ENCODE measurements at places on chromosomes 4 and X.
A peak's percentile ranks its signal among the peaks of the same experiment; 100 is the strongest.

DNA sequence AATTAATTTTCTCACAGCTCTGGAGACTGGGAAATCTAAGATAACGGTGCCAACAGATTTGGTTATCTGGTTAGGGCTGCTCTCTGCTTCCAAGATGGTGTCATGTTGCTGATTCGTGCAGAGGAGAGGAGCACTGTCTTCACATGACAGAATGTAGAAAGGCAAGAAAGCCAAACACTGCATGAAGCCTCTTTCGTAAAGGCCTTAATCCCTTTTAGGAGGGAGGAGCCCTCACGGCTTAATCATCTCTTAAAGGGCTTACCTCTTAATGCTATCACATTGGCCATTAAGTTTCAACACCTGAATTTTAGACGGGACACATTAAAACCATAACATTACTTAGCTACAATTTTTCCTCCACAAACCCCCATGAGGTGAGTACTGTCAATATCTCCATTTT, 174.1 kb downstream of the COX18 start:
- no peak for DNase-seq

GRCh38 chrX:50188859-50189600, 11.8 kb downstream of the AKAP4 start:
- no peak for DNase-seq

DNA sequence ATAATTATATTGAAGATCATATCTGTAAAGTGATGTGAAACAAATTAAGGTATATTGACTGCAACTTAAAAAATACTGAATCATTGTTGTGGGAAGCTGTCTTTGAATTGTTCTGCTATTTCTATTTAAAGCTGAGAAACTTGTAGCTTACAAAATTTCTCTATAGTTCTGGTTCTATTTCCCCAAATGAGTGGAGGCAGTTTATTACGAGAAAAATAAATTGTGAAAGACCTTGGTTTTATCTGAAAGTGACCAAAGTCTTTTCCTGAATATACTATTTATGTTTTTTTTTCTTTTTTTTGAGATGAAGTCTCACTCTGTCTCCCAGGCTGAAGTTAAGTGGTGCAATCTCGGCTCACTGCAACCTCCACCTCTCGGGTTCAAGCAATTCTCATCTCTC, 165.4 kb downstream of the SH3BGRL start:
- no peak for DNase-seq

DNA sequence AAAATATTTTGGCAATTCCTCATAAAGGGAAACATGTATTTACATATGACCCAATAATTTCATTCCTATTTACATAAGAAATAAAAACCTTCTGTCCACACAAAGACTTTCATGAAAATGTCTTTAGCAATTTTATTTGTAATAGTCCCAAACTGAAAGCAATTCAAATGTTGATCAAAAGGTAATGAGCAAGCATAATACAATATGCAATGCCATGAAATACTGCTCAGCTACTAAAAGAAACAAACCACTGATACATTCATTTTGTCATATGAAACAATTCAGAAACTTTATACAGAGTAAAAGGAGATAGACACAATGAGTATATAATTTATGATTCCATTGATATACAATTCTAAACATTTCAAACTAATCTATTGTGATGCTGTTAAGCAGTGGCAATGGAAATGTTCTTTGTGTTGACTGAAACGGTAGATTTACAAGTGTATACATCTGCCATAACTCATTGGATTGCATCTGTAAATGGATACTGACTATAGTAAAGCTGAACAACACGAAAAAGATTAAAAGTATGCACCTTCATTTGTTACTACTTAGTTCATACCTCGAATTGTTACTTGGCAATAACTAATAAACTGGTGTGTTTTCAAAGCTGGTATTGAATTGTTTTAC, 335.6 kb downstream of the GASK1B start:
- no peak for DNase-seq

GRCh38 chr4:81355136-81355535, 116.6 kb downstream of the RASGEF1B start:
- no peak for DNase-seq

GRCh38 chr4:155371432-155372043, 5.2 kb downstream of the MAP9 start:
- DNase-seq: peak; percentile 3

DNA sequence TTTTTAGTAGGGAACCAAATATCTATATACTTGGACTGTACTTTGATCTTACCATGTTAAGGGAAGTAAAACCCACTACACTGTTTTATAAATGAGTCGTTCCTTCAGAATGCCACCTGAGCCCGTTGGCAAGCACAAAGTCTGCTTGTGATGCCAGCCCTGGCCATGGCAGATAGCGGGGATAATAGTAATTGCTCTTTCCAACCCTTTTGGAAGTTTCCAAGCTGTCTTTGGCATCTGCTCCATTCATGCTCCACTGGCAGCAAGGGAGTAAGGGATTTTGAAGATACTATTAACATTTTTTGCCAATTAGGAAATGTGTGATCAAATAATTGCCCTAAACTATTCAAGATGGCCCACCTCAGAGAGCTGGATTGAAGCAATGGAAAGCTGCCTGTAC, 689.2 kb upstream of the SLIT2 start:
- DNase-seq: no peak

DNA sequence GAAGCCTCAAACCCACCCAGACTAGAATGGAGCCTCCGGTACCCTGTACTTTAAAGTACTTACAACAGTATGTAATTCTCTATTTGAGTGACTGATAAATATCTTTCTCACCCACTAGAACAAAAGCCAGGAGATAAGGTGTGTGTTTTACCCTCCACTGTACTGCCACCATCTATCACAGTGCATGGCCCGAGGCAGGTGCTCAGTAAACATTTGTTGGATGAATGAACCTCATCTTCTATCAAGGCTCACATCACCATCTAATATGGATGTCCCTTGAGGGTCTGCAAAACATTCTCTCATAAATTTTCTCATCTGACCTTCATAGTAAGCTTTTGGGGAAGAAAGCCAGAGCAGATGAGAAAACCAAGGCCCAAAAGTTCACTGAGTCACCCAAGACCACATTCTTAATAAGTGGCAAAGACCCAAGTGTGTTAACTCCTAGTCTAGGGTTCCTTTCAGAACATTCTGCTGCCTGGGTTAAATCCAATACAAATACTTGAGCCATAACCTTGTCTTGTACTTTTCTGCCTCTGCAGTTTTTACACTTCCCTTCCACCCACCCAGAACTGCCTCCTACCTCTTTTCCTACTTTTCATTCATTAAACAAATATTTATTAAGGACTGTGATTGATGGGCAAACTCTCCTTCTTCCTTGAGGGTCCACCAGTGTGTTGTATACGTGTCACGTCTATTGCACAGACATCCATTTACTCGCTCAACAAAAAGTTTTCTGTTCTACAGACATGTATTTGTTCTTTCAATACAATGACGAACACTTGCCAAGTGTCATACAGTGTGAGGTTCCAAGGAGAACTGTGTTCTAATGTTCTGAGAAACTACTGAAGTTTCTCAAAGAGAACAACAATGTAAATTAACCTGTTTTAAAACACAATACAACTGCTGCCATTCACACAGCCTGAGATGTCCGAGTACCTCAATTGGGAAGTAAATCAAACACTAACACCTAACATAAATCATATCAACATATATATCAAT, 35.7 kb downstream of the APBB2 start:
- DNase-seq: no peak

DNA sequence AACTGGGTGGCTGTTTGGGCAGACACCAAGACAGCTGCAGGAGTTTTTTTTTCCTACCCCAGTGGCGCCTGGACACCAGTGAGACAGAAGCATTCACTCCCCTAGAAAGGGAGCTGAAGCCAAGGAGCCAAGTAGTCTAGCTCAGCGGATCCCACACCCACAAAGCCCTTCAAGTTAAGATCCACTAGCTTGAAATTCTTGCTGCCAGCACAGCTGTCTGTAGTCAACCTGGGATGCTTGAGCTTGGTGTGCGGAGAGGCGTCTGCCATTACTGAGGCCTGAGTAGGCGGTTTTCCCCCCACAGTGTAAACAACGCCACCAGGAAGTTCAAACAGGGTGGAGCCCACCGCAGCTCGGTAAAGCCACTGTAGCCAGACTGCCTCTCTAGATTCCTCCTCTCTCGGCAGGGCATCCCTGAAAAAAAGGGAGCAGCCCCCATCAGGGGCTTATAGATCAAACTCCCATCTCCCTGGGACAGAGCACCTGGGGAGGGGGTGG, 171.4 kb downstream of the ARHGEF9 start:
- no peak for DNase-seq

GRCh38 chrX:106698693-106699092, 27.8 kb upstream of the RNF128 start:
- DNase-seq: no peak

GRCh38 chr4:189769131-189769530, 171.5 kb upstream of the FRG1 start:
- DNase-seq: no peak

- DNase-seq: no peak
These were observed 256.2 kb downstream of the BCOR start for GRCh38 chrX:39841604-39842003.

DNA sequence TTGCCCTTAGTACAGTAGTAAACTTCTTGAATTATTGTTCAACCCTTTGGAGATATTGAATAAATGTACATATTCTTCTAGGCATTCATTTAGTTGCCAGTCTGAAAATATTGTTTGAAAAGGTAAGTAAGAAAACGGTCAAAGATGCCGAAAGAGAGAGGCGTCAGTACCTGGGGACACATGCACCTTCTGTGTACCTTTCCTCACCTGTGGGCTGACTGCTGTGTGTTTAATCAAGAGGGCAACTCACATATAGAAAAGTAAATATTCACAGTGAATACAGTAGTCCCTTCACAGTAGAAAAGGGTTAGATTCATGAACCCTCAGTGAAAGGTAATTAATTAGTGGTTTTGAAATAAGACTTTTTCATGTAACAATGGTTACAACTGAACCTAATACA, 6.9 kb downstream of the ANXA10 start:
- no peak for DNase-seq

DNA sequence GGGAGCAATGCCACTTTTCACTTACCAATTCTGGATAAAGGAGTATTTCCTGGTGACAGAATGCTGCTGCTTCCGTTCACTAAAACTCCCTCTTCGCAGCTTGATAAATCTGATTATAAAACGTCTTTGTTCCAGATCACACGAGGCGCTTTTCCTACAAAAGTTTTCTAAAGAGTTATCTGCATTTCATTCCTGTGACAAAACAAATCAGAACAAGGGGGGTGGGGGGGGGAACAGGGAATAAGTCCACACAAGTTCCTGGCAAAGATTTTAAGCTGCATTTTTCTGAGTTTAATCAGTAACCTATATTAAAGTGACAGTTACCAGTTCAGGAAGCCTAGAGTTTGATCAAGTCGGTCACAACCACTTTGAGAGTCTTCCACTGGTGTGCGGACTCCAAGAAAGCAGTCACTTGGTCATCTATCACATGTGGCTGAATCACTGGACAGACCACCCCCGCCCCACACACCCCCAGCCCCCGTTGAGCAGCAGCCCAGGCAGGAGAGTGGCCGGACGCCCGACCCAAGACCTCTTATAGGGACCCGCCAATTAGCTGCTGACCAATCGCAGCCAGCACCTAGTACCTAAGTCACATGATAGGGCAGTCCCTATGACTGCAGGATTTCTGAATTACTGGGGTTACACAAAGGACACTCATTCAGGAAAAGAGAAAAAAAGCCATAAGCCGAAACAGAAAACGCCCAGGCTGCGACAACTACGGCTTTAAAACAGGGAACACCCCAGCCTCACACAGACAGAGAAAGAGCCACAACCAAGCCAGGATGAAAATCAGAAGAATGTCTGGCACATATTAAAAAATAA, 569.3 kb upstream of the DIPK2B start:
- DNase-seq: peak; percentile 46

DNA sequence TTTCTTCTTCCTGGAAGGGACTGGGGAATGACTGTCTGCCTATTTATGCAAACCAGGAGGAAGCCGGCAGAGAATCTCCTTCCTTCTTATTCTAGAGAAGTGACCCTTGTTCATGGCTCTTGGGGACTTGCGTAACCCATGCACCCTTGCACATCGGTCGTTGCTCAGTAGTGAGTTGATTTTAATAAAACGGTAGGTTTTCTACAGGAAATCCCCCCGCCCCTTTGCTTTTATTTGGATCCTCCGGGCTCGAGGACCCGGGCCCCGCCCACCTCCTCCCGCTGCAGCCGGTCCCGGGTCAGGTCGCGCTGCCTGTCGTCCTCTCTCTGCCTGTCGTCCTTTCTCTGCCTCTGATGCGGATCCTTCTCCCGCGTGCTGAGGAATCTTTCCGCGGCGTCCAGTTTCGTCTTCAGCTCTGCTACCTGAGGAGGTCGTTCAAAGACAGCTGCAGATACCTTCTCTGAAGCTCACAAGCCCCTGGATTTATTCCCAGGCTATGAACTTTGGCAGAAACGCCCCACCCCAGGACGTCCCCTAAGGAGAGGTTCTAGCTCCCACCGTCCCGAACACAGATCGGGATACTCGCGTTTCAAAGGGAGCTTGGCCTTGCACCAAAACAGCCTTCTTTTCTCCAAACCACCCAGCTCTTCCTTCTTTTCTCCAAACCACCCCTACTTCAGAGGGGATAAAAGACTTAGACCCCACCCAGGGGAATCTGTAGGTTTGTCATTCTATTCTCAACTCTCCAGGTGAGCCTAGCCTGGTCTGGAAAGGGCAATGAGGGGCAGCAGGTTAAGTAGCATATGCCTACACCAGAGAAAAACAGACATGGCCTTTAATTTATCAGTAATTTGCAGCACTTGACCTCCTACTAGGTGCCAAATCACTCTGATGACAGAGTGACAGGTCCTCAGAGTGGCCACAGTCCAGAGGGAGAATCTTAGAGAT, 7.0 kb downstream of the TNIP3 start:
- DNase-seq: no peak

- DNase-seq: no peak
These were observed 1041.0 kb upstream of the TENM3 start for GRCh38 chr4:181202240-181202639.

DNA sequence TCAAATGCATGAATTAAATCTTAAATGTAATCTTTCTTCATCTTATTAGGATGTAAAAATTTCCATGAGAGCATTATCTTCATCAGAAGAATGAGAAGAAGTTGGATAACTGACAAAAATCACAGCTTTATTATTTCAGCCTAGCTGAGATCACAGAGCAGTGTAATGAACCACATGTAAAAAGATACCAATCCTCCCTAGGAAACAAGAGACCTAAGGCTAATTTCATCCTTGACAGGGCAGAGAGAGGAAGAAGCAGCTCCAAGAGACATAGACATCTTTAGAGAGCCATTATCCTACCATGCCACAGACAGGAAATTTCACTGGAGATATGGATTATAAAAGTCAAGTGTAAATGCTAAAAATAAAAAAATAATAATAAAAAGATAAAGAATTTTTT, 40.9 kb upstream of the IL15 start:
- DNase-seq: no peak

DNA sequence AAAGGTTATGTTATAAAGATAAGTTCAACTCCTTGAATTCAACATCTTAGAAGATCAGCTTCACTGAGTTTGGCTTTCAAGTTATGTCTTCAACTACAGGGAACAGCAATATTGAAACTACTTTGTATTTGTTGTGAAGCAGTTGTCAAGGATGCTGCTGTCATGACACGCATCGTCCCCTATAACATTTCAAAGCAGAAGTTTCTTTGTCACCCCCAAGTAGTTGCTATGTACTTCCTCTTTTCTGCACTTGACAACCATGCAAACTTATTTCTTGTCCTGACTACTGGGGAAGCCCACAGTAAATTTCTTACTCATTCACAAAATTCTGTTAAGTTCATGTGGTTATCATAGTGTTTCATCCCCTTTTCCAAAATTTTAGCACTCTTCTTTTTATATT, 14.3 kb downstream of the ANTXR2 start:
- DNase-seq: peak; percentile 34

- DNase-seq: no peak
These were observed 384.5 kb downstream of the GPAT3 start for GRCh38 chr4:83920375-83920774.

GRCh38 chrX:56728321-56728720, 722 bp upstream of the NBDY start:
- DNase-seq: peak; percentile 7
